AG20443 (cell line): ENCODE measurements at places on chromosomes 5 and 9.

DNA sequence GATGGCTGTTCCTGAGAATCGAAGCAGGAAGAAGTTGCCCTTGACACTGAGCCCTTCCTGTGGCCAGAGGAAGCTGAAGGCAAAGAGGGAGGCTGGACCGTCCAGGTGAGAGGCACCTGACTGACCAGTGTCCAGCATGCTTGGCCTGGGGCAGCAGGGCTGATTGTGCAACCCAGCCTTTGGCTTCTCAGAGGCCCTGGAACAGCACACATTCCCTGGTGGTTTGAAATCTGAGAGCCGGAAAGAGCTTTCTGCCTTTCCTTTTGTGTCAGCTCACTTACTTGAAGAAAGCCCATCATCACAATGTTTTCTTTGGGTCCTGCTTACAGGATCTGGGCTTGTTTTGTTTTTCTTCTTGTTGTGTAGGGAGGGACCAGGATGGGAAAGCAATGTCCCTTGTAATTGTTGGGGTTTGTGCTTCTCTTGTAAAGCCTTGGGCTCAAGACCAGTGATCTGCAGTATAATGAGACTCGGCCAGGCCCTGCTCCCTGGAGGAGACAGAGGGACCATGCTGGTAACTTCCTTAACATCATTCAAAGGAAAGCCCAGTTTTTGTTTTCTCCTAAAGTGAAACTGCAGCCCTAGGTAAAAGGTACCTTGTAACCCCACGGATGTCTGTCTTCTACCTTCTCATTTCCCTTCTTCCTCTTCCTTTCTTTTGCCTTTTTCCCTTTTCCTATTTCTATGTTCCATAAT, 213.7 kb downstream of the NXNL2 start:
- peak; percentile 57 for DNase-seq

GRCh38 chr5:157516626-157517325, 56.8 kb downstream of the NIPAL4 start:
- DNase-seq, result peak; percentile 91

- no peak for DNase-seq
Measured at GRCh38 chr5:29548262-29548661, 1645.2 kb upstream of the CDH6 start.

DNA sequence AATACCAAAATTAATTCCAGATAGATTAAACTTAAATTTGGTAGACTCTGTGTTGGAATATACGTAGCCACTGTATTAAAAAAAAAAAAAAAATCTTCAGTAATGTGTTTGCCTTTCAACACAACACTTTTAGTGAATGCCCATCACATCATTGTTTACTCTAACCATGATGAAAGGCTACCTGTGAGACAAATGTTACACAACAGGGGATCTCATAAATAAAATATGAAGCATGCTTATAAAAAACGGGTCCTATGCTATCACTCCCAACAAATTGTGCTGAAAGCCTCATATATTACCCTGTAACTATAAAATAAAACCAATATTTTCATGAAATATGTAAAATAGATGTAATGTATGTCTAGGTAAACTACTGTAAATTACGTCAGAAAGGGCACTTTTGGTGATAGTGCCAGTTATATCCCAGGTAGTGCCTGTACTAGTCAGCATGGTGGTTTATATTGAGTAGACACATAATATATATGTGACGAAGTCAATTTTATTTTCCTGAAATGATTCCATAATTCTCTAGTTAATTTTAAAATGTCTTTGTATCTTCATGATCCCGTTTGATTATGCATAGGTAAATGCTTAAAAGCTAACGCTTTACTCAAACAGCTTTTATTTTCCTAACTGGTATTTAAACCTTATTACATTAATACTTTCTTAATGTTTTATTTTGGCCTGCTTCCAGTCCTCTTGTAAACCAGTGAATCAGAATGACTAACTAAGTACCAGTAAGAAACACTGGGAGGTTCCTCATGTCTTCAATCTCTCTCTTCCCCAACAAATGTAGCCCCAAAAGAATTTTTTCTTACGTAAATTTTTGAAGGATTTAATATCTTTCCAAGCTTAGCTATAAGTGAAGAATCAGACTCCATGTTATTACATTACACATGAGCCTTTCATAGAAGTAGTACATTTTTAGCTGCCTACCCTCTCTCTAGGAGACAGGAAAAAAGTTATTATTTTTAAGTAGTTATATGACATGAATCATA, 420.3 kb downstream of the GABRG2 start:
- no peak for DNase-seq

GRCh38 chr9:111926421-111926875, 29.8 kb downstream of the UGCG start:
- no peak for DNase-seq

DNA sequence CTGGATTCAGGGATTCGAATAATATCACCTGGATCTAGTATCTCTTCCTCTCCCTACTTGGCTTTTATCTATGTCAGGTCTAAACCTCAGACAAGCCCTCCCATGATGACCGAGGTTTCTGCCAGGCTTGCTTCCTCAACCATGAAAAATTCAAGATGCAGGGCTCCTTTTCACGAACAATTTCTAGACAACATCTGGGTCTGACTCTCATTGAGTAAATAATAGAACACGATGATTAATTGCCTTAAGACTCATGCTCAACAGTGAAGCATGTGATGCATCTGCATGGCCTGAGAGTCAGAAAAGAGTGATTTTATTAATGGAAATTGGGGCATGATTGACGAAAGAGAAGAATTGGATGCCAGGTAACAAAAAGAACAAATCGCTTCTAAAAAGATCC, 277.2 kb upstream of the ZNF608 start:
- DNase-seq, result peak; percentile 21

DNA sequence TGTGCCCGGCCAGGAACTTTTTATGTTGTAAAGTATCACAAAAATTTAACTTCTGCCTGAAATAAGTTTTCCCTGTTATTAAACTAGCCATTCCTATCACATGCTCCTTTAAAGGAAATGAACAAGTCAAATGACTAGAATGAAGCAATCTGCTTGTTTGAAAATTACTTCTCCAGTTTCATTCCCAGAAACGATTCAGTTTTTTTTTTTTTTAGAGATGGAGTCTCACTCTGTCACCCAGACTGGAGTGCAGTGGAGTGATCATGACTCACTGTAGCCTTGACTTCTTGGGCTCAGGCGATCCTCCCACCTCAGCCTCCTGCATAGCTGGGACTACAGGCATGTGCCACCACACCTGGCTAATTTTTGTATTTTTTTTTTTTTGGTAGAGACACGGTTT, 13.3 kb upstream of the GNG10 start:
- no peak for DNase-seq

GRCh38 chr9:114898741-114899140, 31.6 kb downstream of the TNFSF8 start:
- DNase-seq, result no peak

GRCh38 chr5:158458086-158458485, 599.1 kb upstream of the CLINT1 start:
- DNase-seq, result no peak

DNA sequence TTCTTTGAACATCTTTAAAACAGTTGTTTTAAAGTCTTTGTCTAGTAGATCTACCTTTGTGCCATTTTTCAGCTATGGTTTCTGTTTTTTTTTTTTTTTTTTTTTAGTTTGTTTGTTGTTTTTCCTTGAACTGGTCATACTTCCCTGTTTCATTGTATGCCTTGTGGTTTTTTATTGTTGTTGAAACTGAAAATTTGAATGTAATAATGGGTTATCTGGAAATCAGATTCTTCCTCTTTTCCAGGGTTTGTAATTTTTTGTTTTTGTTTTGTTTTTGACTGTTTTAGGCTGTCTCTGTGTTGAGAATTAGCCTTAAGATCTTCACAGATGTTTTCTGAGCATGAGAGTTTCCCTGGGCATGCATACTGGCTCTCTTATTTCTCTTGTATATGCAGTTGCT, 269.6 kb upstream of the DAP start:
- no peak for DNase-seq

- DNase-seq, result no peak
Measured at GRCh38 chr9:1055166-1055565, 5.0 kb downstream of the DMRT2 start.

DNA sequence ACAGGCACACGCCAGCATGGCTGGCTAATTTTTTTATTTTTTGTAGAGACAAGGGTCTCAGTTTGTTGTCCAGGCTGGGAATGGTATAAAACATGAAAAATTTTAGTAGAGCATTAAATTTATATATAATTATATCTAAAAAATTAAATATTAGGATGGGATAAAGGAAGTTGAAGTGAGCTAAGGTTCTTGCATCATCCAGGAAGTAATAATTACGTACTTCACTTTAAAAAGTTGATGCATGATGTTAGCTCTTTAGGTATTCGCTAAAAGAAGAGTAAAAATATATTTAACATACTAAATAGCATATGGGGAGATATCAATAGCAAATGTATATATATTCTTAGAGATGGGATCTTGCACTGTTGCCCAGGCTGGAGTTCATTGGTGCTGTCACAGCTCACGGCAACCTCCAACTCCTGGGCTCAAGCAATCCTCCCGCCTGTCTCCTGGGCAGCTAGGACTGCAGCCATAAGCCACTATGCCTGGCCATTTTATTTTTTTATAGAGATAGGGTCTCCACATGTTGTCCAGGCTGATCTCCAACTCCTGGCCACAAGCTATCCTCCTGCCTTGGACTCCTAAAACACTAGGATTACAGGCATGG, 12.3 kb downstream of the DCAF10 start:
- DNase-seq, result no peak

GRCh38 chr5:143031781-143032580, 261.8 kb downstream of the ARHGAP26 start:
- DNase-seq, result no peak

DNA sequence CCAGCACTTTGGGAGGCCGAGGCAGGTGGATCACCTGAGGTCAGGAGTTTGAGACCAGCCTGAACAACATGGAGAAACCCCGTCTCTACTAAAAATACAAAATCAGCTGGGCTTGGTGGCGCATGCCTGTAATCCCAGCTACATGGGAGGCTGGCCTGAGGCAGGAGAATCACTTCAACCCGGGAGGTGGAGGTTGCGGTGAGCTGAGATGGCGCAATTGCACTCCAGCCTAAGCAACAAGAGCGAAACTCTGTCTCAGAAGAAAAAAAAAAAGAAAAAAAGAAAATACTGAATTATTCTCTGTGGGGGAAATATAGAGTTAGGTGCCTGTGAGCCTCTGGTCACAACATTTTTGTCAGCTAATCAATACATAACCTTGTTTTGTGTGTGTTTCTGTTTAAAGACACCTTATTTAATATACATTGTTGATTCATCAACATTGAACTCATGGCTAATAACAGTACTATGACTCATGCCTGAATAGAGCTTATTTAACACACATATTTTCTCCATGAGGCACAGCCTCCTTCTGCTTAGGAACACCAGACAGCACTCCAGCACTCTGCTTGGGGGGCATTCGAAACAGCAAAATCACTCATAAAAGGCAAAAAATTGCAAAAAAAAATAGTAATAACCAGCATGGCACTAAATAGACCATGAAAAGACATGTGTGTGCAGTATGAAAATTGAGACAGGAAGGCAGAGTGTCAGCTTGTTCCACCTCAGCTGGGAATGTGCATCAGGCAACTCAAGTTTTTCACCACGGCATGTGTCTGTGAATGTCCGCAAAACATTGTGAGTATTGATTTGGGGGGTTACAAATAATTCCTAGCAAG, at the start of gene IL31RA:
TSS of gene IL31RA (plus strand) at position 519 of the 836 bp plus-strand sequence. CDS start at position 733, 214 bp downstream.
- peak; percentile 67 for DNase-seq

- DNase-seq, result no peak
Measured at GRCh38 chr9:26034786-26035185, 356.5 kb upstream of the TUSC1 start.

- DNase-seq, result no peak
Measured at GRCh38 chr5:127601601-127602000, 47.3 kb upstream of the CTXN3 start.

DNA sequence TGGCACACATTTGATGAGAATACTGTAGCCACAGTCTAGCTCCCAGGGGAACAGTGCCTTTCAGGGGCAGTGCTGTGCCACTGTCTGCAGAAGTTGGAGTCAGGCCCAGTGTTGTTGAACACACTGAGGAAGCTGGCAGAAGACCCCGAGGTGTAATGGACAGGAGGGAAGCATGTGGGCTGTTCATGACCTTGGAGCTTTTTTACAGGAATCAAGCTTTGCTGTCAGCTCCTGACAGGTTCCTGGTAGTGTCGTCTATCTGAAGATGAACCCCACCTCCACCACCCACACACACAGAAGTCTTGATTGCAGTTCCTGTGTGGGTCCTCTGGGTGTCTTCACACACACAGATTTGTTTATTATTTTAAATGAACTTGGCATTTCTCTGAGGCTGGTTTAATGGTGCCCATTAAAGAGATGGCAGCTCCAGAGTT, 40.3 kb upstream of the TNFAIP8 start:
- DNase-seq, result peak; percentile 38

GRCh38 chr9:133460405-133461175, 812 bp downstream of the CACFD1 start:
- no peak for DNase-seq

GRCh38 chr5:1065143-1065750, 46.6 kb downstream of the SLC12A7 start:
- DNase-seq, result no peak

- no peak for DNase-seq
Measured at GRCh38 chr5:101796427-101796826, 499.7 kb downstream of the SLCO4C1 start.

DNA sequence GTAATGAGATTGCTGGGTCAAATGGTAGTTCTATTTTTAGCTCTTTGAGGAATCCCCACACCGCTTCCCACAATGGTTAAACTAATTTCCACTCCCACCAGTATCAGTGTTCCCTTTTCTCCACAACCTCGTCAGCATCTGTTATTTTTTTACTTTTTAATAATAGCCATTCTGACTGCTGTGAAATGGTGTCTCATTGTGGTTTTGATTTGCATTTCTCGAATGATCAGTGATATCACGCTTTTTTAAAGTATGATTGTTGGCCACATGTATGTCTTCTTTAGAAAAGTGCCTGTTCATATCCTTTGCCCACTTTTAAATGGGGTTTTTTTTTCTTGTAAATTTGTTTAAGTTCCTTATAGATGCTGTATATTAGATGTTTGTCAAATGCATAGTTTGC, 73.5 kb downstream of the MTAP start:
- DNase-seq, result no peak

DNA sequence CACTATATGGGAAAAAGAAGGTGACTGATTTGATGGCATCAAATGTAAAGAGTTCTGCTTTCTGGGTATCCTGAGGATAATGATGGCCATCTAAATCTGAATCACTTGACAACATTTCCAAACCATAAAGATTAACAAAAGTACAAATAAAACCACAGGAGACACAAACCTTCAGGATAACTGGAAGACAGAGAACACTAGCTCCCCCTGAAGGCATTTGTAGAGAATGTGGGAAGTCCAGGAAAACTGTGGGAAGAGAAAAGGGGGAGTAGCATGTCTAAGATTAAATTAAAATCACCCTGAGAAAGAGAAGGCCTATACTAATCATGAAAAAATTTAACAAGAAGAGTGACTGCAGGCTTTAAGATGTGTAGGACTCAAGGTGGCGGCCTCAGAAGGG, 116.2 kb downstream of the PRELID2 start:
- peak; percentile 44 for DNase-seq

DNA sequence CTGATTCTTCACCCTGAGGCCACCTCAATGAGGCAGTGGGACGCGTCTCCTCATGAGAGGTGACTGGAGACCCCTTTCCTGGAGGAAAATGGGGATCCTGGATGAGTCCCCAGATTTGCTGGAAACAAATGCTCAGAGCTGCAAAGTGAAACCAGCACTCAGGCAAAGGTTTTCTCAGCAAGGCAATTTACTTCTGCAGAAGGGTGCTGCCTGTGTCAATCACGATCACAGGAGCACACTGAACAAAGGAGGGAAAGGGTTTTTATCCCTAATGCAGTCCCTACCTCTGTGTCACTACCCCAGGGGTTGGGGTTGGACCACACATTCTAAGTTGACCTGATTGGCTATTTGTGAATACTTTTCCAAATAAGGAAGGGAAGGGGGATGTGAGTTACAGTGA, 69.9 kb upstream of the CDK20 start:
- no peak for DNase-seq
